ENCODE measurements at places on chromosomes 5 and 9.
A peak's percentile ranks its signal among the peaks of the same experiment; 100 is the strongest.

GRCh38 chr9:92756792-92757191, 7.8 kb downstream of the BICD2 start:
- no peak for DNase-seq

DNA sequence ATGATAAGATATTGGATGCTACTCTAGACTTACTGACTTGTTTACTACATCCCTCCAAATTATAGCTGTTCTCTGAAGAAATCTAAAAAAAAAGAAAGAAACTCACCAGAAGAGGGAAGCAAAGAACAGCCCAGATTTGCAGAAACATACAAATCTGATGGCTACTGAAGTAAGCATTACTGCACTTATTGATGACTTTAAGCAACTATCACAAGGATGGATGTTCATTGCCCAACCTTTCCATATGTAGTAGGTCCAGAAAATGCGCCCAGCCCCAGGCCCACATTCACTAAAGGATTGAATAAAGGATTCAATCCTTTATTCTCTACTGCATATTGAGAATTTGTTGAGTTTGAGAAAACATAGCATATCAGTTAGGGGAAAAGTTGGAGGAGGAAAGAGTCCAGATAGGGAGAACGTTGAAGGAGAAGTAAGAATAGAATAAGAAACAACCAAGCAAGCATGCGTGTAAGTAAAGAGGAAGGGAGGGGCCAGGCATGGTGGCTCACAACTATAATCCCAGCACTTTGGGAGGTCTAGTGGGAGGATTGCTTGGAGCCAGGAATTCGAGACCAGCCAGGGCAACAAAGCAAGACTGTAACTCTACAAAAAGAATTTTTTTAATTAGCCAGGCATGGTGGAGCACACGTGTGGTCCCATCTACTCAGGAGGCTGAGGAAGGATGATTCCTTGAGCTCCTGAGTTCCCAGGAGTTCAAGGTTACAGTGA, 33.8 kb upstream of the DTWD2 start:
- peak; percentile 24 for DNase-seq

DNA sequence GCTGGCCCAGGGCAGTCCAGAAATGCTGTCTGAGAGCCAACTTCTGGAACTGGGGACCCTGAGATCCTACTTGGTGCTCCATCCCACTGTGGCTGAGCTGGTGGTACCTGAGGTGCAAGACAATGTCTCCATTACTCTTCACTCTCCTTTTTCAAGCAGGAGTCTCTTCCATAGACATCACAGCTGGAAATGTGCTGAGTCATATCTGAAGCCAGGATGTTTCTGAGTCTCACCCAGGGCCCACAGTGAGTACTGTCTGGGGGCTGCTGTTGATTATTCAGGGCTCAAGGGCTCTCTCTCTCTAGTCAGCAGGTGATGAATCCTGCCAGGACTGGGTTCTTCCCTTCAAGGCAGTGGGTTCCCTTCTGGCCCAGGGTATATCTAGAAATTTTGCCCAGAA, 145.2 kb upstream of the TAS2R1 start:
- no peak for DNase-seq

DNA sequence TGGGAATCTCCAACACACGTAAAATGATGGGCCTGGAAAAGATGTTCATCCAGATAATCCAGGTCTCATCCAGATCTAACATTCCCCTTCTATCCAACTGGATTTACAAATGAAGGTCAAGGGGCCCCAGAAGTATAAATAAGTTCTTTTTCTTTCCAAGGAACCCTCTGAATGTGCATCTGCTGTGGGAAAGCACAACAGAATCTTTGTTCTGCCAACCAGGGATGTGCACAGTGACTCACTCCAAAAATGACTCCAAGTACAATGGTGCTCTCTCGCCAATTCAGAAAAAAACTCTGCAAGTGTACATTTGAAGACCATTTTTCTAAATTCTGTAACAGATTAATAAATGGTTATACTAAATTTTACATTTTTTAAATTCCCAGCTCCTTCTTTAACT, 12.4 kb downstream of the RAPGEF6 start:
- no peak for DNase-seq

- DNase-seq = no peak
Observed at GRCh38 chr5:1010641-1011046, 2.0 kb downstream of the NKD2 start.

DNA sequence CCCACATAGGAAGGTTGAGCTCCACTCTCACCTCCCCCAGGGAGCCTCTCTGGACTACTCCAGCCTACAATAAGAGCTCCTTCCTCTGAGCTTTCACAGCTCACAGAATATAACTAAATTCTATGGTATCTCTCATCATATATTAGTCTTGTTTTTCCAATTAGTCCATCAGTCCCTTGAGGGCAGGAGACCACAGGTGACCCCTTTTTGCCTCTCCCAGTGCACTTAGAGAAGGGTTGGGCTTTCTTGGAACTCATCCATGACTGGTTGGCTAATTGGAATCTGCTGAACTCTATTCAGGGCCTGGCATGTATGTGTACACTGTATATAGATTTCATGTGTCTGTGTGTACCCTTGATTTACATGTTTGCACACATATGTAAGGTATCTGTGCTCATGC, 50.4 kb upstream of the ARAP3 start:
- no peak for DNase-seq

- DNase-seq = no peak
Observed at GRCh38 chr5:115934388-115934974, 27.8 kb upstream of the LVRN start.

DNA sequence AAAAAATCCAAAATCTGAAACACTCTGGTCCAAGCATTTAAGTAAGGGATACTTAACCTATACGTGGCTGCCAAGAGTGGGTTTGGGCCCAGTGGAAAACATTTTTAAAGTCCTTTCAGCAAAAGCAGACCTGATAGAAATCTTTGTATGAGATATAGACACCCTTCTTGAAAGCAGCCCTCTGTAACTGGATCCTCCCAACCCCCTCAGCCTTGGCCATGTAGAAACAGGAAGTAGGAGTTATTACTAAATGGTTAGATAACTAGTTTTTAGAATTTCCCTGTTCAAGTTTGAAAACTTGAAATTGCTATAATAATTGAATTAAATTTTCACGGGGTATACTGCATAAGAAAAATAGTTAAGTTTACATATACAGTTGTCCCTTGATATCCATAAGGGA, 111.3 kb upstream of the PCA3 start:
- no peak for DNase-seq

GRCh38 chr5:173916233-173916632, 28.1 kb downstream of the CPEB4 start:
- no peak for DNase-seq

DNA sequence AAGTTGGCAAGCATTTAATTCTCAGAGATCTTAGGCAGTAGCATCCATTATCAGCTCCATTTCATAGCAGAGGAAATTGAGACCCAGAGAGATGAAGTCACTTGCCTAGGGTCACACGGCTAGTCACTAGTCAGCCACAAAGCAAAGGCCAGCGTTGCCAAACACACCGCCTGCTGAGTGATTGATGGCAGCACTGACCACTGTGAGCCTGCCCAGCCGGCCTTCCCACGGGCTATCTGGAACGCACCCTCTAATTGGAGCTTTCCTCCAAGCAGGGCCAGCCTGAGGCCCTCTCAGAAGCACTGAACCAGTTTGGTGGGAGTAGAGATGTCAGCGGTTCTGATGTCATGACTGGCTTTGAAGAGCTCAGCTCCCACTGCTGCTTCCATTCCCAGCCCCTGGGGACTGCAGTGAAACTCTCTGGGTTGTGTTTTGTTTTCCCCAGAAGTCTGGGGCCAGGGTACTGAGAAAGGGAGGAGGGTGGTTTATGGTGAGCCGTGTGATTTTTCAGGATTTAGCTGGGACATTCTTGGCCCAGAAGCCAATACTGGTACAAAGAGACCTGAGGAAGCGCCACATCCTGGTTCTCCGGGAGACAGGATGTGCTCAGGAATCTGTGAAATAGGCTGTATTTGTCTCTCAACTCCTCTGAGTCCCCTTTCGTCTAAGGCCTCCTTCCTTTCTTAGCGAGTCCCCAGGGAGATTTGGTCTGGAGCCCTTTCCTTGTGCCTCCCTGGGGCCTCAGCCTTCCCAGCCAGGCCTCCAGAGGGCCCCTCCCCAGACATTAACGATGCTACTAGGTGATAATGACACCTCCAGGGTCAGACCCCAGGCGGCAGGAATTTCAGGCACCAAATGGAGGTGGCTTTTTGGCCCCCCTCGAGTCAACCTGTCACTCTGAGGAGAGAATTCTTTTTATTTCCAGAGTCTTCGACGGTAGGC, 44.5 kb downstream of the SPRY4 start:
- DNase-seq = no peak

All from CD4-positive, alpha-beta T cell treated with Interleukin-2 at 100 ng/mL for 4 hours (primary cell).